GM20000 (cell line): ENCODE measurements at places on chromosomes 2 and 18.

- DNase-seq, result peak; percentile 10
These were observed 576.0 kb downstream of the LRP1B start for GRCh38 chr2:141554810-141555209.

DNA sequence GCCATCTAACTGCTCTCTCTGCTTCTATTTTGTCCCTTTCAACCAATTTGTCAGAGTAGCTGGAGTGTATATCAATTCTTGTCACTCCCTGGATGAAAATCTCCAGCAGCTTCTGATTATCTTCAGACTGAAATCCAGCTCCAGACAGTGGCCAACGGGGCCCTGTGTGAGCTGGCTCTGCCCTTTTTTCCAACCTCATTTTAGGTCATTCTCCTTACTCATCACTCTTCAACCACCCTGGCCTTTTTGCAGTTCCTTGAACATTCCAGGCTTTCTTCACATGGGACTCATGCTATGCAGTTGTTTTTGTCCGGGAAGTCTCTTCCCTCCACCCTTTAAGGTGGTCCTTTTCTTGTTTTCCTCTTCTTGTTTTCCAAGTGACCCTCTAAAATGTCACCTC is 15.4 kb upstream of the FAP start:
- no peak for DNase-seq

DNA sequence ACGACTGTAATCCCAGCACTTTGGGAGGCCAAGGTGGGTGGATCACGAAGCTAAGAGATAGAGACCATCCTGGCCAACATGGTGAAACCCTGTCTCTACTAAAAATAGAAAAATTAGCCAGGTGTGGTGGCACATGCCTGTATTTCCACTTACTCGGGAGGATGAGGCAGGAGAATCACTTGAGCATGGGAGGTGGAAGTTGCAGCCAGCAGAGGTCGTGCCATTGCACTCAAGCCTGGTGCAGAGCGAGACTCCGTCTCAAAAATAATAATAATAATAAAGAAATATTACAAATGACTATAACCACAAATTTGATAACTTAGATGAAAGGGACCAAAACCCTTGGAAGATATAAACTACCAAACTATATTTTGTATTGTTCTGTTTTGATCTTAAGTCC is 226.3 kb upstream of the GULP1 start:
- no peak for DNase-seq

DNA sequence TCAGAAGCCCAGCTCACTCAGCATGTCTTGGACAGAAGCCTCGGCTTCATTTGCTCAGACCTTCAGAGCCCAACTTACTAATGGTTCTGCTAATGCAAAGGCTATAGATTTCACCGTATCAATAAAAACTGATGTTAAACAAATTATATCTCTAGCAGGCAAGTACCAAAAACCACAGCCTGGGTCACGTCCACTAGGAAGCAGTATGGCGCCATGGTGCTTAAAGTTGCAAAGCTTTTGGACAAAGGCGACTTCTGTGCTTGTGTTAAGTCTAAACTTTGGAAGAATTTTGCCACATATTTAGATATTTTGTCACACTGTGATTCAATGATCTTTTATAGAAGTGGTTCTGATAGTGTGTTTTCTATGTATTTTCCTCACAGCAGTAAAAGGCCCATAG is 276.8 kb upstream of the PARD3B start:
- no peak for DNase-seq

DNA sequence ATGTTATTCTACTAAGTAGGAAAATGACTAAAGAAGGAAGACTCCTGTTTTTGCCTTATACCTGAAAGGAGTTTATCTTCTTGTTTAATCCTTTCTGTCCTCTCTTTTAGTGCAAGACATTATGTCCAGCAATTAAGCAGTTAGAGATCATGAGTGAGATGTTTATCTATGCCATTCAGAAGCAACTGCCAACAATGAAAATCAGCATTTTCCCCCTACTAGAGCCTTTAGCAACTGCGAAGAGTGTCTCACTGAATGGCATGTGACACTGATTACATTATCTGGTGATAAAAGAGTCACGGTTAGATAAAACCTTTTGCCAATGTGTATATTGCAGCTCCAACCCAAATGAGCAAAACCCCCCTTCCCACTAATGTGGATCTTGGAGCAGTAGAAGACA is 357.7 kb upstream of the SYT4 start:
- no peak for DNase-seq

DNA sequence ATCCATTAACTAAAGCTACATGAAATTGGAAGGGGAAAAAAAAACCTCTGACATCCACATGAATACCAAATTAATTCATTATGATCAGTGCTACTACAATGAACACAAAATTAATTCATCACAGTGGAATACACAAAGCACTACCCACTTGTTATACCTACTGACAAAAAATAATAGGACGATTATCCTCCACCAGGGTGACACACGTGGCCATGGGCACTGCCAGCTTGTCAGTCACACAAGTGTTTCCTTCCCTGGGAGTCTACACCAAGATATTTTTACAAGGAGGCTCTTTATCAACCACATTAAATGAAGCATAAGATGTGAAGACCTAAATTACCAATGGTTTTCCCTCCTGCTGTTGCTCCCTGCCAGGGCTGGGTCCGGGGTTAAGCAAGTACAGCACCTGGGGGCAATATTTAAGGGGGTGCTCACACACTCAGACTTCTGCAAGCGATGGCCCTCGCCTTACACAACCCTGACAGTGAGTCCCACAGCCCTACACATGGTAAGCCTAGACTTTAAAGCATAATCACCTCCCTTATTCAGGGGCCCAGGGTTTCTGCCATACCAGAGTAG is 90.1 kb downstream of the TCF4 start:
- no peak for DNase-seq

GRCh38 chr18:31679133-31679742 is 5.1 kb downstream of the B4GALT6 start:
- no peak for DNase-seq

GRCh38 chr2:225532096-225532495 is 132.6 kb downstream of the NYAP2 start:
- DNase-seq, result no peak

- DNase-seq, result no peak
These were observed 58.9 kb upstream of the KCNG2 start for GRCh38 chr18:79738581-79739439.

GRCh38 chr2:172119089-172119488 is 16.4 kb upstream of the DLX2 start:
- DNase-seq, result no peak

DNA sequence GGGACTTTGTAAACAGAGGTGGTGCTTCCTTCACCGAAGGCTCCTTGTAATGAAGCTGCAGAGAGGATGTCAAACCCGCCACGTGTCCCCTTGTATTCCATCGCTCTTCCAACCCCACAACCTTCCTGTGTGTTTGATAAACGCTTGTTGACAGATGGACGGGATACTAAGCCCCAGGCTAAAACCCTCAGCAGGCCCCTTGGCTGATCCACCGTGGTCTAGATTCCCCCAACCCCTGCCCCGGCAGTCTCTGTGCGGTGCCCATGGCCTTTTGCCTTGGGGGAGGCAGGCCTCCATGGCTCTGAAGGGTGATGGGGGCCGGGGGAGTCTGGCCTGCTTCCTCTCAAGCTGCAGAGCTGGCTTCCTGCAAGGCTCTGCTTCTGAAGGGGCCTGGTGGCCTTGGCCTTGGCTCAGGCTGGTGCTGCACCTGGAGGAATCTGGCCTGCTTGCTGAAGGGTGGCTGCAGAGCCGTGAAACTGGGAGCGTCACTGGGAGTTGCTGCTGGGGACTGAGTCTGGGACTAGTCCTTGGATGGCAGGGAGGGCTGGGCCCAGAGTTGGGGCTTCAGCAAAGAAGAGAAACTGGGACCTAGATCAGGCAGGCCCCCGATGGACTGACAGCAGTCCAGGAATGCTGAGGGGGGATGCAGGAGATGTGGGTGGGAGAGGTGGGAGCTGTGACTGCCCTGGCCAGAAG is 9.6 kb upstream of the NTSR2 start:
- no peak for DNase-seq

DNA sequence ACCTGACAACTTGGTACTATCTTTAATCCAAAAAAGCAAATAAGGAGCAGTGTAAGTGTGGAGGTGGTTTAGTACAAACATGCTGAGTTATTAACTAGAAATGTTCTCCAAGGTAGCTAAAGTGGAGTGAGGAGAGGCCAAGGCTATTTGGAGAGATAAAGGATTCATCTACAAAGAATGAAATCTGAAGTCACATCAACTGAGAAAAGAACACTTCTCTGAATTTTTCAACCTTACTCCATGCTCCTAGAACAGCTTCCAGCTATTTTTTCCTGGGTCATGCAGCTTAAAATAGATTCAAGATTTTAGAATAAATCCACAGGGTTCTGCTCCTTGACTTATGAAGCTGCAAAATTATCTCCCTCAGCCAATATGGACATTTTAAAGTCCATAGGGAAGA is 18.7 kb downstream of the IMMT start:
- DNase-seq, result no peak

- no peak for DNase-seq
These were observed 47.6 kb upstream of the PTH2R start for GRCh38 chr2:208358758-208359631.

GRCh38 chr2:155377931-155378444 is 679.5 kb downstream of the KCNJ3 start:
- DNase-seq, result no peak

DNA sequence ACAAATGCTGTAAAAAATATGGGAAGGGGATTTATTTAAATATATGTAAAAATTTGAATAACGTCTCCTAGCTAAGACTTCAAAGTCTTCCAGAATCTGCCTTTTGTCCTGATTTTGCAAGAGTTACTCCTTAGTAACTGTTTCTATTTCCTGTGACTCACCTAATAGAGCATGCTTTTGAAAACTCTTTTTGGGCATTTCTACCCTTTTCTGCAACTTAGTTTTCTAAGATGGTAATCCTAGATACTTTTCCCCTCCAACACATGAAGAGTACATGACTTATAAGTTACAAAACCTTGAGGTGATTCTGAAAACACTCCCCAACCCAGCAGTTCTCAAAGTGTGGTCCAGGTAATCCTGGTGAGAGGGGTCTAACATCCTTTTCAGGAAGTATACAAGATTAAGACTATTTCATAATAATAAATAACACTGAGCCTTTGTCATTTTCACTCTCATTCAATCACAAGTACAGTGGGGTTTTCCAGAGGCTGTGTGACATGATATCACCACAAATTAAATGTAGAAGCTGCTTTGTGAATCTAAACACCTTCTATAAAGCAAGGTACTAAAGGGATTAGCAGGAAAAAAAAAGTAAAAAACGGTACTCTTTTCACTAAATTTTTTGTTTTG is 31.9 kb downstream of the PPP4R3B start:
- DNase-seq, result no peak

DNA sequence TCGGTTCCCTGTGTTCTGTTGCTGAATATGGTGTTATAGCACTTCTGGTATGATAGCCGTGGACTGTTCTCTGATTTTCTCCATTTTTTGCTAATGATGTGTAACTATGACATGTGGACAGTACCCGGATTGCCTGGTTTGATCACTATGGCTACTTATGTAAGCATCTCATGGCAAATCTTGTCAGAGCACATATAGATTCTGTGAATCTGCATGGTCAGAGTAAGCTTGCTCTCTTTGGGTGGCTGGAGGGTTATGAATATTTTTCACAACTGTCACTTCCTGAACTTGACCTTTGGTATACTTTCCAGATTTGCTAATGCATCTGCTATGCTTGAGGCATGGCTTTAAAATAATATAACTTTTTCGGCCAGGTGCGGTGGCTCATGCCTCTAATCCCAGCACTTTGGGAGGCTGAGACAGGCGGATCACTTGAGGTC is 36.8 kb upstream of the ATP8B1 start:
- DNase-seq, result no peak
